ENCODE measurements at places on chromosomes 2 and 18.

GRCh38 chr18:28767727-28768211 lies 590.8 kb upstream of the CDH2 start:
- DNase-seq, result no peak

DNA sequence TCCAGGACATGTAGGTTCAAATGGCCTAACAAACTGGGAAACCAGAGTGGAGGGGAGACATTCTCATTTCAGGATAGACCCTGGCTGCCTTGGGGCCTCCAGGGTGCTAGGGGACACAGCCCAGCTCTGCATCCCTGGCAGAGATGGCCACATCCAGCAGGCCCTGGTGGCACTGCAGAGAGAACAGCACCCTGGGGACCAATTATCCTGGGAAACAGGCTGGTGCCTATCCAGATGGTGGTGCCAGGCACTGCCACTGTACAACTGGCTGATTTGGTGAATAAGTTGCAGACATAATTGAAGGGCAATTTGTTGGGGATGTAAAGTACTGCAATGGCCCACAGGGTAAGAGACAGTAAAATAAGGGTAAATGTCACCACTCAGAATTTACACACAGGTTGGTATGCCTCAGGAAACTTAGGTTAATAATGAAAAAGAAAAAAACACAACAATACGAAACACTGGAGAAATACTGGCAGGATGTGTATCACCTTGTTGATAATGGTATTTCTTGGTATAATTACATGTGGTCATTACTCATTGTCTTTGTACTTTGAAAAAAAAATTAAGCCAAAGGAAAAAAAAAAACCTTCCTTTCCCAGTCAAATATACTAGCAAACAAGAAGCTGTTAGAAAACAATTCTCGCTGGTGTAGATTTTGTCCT lies 12.8 kb upstream of the SFTPB start:
- no peak for DNase-seq

GRCh38 chr18:355678-356077 lies 87.8 kb upstream of the THOC1 start:
- DNase-seq, result no peak

DNA sequence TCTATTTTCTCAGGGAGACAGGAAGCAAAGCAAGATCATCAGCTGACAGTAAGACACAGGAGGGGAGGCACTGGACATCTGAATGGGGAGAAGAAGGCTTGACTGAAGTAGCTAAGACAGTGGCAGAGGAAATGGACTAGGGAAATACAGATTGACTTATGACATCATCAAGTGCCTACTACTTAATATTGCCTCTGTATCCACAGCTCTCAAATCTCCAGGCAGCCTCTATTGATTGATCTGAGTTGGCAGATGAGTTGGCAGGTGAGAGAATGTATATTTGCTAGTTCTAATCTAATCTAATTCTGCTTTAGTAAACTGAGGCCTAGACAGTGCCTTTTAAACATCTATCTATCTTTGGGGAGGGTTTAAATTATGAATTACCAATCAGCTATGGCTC lies 242.1 kb downstream of the SLC8A1 start:
- no peak for DNase-seq

GRCh38 chr2:239181074-239181902 lies 219.5 kb downstream of the HDAC4 start:
- no peak for DNase-seq

DNA sequence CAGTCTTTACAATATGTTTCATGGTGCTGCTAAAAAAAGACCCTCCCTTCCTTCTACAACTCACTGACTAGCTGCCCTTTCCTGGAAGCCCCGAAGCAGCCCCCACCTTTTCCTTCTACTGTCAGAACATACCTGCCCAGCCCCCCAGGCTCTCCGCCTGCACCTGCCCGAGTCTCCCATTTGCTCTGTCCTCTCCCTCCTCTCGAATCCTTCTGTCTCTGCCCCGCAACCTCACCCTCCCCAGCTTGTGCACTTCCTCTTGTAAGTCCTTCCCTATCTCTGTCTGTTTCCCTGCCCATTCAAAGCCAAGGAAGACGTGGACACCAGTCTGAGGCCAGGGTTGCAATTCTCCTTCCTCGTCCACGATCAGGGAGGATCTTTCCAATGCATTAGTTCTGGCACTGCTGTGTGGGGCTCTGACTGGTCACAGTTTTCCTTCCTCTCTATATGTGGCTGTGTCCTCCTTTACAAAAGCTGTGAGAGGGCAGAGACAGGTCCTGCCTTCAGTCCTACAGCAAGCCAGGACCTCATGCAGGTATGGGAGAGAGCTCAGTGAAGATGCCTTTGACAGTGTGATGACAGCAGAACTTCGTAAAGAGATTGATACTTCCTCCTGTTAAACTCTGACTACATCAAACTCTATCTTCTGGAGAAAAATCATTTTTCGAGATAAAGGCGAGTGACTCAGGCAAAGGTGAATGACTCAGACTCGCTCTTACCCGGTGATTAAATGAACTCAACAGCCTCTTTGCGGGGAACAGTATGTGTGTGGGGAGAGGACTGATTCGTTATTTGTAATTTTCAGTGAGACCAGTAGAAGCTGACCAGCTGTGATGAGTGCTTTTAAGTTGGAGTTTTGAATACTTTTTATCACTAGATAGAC lies 14.2 kb downstream of the TNFRSF11A start:
- no peak for DNase-seq

DNA sequence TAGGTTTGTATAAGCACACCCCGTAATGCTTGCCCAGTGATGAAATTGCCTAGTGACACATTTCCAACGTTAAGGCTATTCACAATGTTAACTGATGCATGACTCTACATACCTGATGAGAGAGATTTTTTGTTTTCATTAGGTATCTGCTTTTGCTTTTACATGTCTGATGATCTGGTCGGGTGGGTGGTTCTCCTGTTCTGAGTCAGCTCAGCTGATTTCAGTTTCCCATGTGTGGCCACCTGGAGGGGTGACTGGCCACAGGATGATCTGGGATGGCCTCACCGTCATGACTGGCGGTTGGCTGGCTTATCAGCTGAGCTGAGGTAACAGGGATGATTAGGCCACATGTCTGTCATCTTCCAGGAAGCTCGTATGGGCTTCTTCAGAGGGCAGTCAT lies 33.8 kb upstream of the ACYP2 start:
- no peak for DNase-seq

- DNase-seq, result peak; percentile 32
These were observed at the start of gene MARCHF4 for GRCh38 chr2:216371721-216372702. Gene MARCHF4 (minus strand): TSS chr2:216372483. CDS start chr2:216370260, 2,223 bp downstream.

- DNase-seq, result peak; percentile 70
These were observed 456 bp downstream of the LRP1B start for GRCh38 chr2:142130111-142131009.

GRCh38 chr2:31222071-31222470 lies 4.8 kb upstream of the CAPN14 start:
- DNase-seq, result no peak

- DNase-seq, result peak; percentile 17
These were observed 543.0 kb upstream of the TNP1 start for GRCh38 chr2:217402761-217403383.

- no peak for DNase-seq
These were observed 18.7 kb upstream of the DUSP2 start for GRCh38 chr2:96163768-96164429.

DNA sequence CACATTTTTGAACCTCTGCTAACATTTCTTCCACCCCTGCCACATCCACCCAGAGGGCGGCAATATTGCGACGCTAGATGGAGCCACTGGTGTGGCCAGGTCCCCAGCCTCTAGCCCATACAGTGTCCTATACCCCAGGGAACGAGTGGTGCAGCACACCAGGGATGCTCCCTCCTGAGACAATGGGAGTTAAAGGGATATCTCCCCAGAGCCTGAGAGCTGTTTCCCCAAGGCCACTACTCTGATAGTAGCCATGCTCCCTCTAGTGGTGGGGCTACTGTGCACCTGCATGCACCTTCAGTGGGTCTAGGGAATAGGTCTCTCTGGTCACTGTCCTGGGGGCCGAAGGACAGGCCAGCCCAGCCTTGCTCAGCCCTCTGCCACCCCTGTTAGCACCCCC lies 336.4 kb upstream of the FSHR start:
- no peak for DNase-seq

GRCh38 chr18:46247942-46248341 lies 143.8 kb downstream of the HAUS1 start:
- DNase-seq, result no peak

Data from hypothalamus (tissue), 51 donors.